NCI-H2029 (cell line): ENCODE measurements at places on chromosomes 7 and 10.

- no peak for DNase-seq
Measured at GRCh38 chr10:21524526-21525366, 736 bp downstream of the SKIDA1 start.

- no peak for DNase-seq
Measured at GRCh38 chr7:30918676-30919075, 7.0 kb downstream of the AQP1 start.

- DNase-seq = no peak
Measured at GRCh38 chr10:132096863-132097478, 31.2 kb downstream of the JAKMIP3 start.

- DNase-seq = no peak
Measured at GRCh38 chr7:128010391-128011127, 20.7 kb downstream of the LRRC4 start.

DNA sequence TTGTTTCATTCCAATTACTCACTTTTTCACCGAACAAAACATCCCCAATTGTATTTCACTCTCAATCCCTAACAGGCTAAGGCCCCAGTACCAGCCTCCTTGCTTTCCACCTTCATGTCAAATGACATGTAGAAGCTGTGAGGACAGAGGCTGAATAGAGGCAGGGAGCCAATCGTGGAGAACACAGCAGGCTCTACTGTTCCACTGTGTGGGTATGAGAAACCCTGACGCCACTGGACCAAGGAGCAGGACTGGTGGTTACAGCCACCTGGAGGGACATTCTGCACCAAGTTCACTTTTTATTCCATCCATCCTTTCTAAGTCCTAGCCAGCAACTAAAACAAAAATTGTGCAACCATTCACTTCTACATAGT lies 502.8 kb downstream of the SORCS1 start:
- DNase-seq = no peak

DNA sequence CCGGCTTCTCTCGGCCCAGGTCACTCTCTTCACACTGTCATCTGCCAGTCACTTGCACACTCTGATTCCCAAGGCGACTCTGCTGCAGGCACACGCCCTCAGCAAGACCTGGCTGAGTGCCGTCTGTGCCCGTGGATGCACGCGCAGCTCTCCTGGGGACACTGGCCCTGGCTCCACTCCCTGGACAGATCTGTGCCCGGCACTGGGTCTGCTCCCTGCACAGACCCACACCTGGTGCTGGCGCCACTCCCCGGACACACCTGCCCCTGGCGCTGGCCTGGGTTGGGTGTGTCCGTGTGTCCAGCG lies 133.2 kb downstream of the DNAJB6 start:
- DNase-seq = no peak

DNA sequence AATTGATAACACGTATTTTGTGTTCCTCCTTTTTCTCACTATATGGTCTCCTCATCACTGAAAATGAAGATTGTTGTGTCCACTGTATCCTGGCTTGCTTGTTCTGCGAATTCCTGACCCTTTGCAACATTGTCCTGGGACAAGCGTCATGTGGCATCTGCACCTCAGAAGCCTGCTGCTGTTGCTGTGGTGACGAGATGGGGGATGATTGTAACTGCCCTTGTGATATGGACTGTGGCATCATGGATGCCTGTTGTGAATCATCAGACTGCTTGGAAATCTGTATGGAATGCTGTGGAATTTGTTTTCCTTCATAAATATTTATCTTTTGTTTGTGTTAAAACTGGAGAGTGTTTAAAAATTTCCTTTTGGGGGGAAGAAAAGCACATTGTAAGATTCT lies 93.7 kb downstream of the MDFIC start:
- no peak for DNase-seq

- peak; percentile 50 for DNase-seq
Measured at GRCh38 chr7:151744656-151745638, 132.0 kb downstream of the PRKAG2 start.

DNA sequence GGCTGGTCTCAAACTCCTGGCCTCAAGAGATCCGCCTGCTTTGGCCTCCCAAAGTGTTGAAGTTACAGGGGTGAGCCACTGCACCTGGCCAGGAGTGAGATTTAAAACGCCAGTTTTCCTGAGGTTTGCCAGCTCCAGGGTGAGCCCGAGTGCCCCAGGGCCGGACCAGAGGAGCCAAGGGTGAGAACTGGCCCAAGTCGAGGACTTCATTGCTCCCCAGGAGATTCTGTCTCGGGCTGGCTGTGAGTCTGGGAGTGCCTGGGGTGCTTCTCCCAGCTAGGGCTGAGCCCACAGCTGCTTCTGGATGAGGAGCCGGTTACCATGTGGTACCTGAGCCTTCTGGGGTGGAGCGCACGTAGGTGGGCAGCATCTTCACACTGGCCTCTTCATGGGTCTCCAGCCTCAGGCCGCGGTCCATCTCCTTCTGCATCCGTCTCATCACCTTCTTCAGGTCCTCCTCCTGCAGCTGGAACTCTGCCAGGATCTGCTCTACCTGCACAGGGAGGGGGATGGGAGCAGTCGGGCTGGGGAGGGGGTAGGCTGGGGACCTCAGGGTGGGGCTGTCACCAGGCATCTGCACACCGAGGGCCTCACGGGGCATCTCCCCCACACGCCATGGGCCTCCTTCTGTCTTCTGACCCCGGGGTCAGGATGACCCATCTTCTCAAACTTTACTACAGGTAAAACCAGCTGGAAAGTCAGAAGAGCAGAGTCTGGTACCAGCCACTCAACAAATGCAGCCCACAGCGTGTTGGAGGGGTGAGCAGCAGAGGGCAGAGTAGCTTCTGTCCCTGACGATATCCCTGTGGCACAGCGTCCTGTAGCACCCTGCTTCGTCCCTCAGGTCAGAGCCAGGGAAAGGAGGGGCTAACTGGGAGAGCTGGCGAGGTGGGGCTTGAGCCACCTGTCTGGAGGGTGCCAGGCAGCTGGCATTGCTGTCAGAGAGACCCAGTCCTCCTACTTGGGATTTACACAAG lies 12.1 kb upstream of the MYL7 start:
- peak; percentile 25 for DNase-seq

- DNase-seq = no peak
Measured at GRCh38 chr10:29949411-29950011, 109.9 kb downstream of the JCAD start.

- no peak for DNase-seq
Measured at GRCh38 chr10:76117949-76118348, 686.5 kb downstream of the LRMDA start.

DNA sequence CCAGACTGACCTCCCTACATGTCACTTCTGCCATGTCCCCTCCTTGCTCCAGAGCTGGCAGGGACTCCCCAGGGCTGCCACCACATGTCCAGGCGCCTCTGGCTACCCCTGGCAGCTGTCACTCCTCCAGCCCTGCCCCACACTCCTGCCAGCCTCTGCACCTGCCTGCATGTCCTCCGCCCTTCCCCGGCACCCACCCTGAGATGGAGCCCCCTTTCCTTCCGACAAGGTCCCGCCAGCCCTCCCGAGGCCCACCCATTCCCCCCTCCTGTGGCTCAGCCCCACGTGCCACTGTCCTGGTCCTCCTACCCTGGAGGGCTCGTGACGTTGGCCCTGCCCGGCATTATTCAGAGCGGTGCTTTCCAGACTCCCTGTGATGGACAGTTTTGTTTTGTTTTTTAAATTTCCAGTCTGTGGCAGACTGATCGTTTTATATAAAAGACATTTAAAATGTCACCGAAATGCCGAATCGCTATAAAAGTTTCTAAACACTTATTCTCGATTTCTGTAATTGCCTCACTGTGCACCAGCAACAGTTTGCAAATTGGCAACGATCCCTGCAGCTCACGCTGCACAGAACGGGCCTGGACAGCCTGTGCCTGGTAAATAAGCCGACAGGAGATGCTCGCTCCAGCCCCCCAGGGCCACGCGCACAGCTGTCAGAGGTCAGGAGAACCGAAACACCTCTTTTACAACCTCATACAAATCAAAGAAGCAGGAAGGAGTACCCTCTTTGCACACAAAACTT lies 111.1 kb upstream of the SH2B2 start:
- DNase-seq = no peak

GRCh38 chr10:73810735-73811465 lies 498 bp downstream of the NDST2 start:
- no peak for DNase-seq

DNA sequence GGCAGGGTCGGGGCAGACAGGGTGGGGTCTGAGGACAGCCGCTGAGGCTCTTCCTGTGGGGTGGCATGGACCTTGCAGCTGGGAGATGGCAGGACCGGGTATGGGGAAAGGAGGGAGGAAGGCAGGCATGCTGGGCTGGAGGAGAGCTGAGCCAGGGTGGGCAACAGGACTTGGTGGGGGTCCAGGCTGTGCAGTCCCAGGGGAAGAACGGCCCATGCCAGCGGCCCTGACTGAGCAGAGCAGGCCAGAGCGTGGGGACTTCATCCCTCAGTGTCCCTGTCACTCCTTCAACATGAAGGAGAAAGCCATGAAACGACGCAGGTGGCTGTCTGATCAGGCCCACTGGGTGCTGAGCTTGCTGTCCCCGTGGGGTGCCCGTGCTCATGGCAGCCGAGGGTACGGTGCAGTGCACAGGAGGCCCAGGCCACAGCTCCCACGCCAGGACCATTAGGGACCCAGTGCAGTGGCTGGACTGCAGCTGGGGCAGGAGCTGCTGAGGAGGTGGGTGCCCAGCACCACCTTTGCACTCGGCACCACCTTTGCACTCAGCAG lies 519.6 kb downstream of the PTPRN2 start:
- DNase-seq = no peak

GRCh38 chr10:78552261-78552811 lies 516.4 kb upstream of the ZMIZ1 start:
- DNase-seq = no peak

- no peak for DNase-seq
Measured at GRCh38 chr7:157528785-157529341, 192.1 kb downstream of the DNAJB6 start.

- no peak for DNase-seq
Measured at GRCh38 chr7:19560111-19560883, 148.5 kb downstream of the POLR1F start.
